ENCODE measurements at places on chromosomes 4 and X.

GRCh38 chrX:111262086-111262485 is 8.2 kb downstream of the CAPN6 start:
- DNase-seq, result no peak

- DNase-seq, result no peak
These were observed 132.3 kb upstream of the NR3C2 start for GRCh38 chr4:148574502-148574901.

DNA sequence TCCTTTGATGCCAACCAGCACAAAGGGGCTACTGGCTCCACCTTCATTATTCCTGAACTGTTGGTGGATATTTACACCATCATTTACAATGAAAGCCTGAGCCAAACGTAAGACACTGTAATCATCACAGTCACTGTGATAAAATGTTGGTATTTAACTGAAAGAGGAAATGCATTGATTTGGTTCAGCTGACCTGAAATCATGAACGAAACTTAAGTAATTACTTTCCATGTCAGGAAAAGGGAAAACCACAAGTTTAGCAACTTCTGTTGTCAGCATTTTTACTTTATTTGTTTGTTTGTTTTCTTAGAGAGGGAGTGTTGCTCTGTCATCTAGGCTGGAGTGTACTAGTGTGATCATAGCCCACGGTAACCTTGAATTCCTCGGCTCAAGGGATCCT is 247.8 kb upstream of the FAM47A start:
- no peak for DNase-seq

DNA sequence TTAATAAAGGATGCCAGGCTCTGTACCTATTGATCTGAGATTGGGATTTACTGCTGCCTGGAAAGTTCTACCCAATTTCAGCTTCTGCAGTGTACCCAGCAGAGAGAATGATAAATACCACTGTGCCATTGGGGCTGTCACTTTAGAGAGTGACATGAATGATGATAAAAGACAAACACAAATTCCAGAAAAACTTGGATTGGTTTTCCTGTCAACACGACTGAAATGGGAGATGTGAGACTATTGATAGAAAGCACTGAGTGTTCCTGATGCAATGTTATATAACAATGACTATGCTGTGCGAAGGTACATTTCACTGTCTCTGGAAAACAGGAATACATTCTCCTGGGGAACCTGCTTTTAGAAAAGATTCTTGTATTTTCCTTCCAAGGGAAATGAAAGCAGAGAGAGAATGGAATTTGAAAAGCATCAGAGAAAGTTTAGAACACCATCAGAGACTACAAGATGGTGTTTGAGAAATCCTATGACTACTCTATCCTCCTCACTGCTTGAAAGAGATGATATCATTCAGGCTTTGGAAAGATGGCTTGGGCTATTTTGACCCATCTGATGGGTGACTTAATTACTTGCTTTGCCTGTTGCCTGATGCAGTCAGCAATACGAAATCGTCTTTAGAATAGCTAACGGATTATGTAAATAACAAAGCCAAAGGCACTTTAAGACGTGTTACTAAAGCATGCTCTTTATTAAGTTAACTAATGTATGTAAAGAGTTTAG is 49.7 kb downstream of the MID1IP1 start:
- no peak for DNase-seq

GRCh38 chr4:3479358-3480101 is 16.4 kb downstream of the DOK7 start:
- DNase-seq, result no peak

GRCh38 chr4:106454581-106454980 is 86.0 kb upstream of the GIMD1 start:
- no peak for DNase-seq

DNA sequence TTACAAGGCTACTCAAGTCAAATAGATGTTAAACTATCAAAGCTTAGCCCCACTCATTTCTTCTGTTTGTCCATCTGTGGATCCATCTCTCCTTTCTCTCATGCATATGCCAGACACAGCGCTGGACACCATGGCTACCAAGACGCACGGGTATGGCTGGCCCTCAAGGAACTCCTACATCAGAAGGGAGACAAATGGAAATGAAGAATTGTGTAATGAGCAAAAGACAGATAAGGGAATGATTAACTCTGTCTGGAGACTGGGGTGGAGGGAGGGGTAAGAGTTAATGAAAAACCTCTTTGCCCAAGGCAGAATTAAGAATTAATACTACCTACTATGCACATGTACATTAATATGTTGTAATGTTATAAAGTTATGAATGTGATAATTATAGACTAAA is 88.1 kb downstream of the MGST2 start:
- no peak for DNase-seq

DNA sequence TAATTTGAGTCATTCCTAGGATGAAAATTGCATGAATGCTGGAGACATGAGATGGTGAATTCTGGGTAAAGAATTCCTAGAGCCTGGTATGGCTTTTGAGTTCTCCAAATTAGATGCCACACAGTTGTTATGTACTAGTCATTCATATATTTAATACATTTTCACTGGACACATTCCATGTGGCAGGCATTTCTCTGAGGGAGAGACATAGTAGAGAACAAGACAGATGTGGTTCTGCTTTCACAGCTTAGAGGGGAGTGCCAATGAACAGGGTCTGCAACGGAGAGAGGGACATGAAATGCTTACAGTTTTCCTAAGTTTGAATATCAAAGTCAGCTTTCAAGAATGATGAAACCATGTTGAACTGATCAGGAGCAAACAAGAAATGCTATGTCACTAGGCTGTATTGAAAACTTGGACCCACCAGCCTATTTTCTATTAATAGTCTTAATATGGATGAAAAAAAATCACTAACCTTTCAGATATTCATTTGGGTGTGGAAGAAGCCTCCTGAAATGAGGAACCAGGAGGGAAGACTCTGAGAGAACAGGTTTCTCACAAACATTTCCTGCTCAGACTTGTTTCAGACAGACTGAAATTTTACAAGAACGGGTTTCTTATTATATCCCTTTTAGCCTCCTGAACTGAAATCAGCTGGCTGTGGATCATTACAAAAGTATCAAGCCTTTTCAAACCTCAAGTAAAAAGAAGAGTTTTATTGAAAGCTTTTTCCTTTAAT is 276.0 kb upstream of the TET2 start:
- no peak for DNase-seq

GRCh38 chr4:6955261-6955911 is 45.8 kb downstream of the TBC1D14 start:
- DNase-seq, result peak; percentile 61

- peak; percentile 19 for DNase-seq
These were observed 5.4 kb upstream of the RS1 start for GRCh38 chrX:18677161-18677869.

GRCh38 chr4:71689822-71690221 is 94.1 kb downstream of the GC start:
- no peak for DNase-seq

GRCh38 chr4:77994194-77994721 is 62.9 kb upstream of the FRAS1 start:
- DNase-seq, result peak; percentile 86

- DNase-seq, result no peak
These were observed 289.7 kb upstream of the LDB2 start for GRCh38 chr4:17188125-17188524.

DNA sequence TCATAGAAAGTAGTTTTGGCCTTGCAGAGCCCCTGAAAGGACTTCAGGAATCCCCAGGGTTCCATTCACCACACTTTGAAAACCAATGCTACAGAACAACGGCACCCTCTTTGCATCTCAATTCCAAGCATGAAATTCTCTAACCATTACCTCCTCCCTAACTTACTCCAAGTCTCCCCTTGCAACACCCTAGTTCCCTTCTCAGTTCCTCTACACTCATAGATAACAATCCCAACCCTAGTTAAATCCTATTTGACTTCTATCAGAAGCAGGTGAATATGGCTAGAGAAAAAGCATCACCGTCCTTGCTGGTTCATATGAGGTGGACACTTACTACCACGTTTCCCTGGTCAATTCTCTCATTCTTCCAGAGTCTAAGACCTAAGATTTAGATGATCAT is 2.4 kb downstream of the RCHY1 start:
- no peak for DNase-seq

- peak; percentile 16 for DNase-seq
These were observed 130.7 kb downstream of the SH3KBP1 start for GRCh38 chrX:19756597-19757131.

GRCh38 chr4:95248720-95249425 is 299.9 kb downstream of the UNC5C start:
- DNase-seq, result no peak

- DNase-seq, result no peak
These were observed 113.2 kb downstream of the IL1RAPL2 start for GRCh38 chrX:104679175-104679574.

GRCh38 chr4:159655547-159655946 is 552.7 kb downstream of the RAPGEF2 start:
- peak; percentile 9 for DNase-seq

DNA sequence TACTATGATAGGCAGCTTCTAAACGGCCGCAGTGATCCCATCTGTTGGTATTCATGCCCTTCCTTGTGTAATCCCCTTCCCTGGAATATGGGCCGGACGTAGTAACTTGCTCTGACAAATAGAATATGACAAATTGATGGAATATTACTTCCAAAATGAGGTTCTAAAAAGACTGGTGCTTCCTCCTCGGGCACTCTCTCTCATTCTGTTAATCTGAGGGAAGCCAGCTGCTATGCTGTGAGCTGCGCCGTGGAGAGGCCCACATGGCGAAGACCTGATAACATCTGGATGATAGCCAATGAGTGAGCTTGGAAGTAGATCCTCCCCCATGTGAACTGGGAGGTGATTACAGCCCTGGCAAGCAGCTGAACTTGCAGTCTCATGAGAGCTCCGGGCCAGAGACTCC is 27.2 kb upstream of the SLC25A4 start:
- DNase-seq, result peak; percentile 54

- no peak for DNase-seq
These were observed 36.6 kb downstream of the ADRA2C start for GRCh38 chr4:3802571-3803474.

GRCh38 chrX:38055170-38055847 is 49.0 kb downstream of the SYTL5 start:
- no peak for DNase-seq

DNA sequence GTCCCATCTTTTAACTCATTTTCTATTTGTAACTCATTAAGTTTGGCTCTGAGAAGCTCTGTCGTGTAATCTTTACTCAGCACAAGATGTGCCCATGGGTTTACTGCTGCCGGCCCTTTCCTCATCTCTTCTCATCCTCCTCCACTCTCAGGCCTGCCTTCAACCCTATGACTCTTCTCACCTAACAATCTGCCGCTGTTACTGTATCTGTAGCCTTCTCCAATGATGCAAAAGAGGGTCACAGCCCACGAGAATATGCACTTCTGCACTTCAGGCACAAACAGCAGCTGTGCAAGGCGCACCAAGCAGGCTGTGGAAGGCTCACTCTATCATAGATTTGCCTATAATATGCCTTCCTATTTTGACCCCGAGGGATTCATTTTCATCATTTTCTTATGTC is 546.5 kb upstream of the GALNTL6 start:
- no peak for DNase-seq

DNA sequence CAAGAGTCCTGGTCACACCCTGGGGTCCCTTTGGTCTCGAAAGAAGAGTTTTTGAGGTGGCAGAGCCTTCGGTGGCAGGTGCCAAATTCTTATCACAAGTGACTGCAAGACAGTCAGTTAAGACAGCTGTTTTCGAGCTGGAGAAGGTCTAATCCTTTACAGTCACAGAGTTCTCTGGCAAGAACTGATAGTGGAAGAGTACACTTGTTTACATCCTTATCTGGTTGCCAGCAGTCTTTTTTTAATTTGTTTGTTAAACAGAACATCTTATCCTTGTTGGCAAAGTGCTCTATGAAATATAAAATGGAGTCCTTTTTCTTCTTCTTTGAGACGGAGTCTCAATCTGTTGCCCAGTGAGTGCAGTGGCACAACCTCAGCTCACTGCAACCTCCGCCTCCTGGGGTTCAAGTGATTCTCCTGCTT is 50.4 kb upstream of the ELOVL6 start:
- DNase-seq, result no peak

DNA sequence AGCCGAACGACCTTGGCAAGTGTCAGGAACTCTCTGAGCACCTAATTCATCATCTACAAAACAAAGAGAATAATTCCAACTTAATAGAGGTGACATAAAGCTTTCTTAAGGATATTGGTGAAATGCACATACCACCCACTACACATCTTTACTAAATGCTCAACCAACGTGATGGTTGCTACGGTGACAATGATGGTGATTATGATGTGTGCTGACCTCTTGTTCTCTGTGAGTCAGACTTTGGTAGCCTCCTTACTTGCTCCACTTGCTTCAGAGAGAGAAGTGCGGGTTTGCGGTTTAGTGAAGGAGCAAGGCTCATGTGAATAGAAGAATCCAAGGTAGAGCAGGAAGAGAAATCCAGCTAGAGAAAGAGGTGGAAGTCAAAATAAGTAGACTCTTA is 52.8 kb upstream of the CLNK start:
- DNase-seq, result no peak

DNA sequence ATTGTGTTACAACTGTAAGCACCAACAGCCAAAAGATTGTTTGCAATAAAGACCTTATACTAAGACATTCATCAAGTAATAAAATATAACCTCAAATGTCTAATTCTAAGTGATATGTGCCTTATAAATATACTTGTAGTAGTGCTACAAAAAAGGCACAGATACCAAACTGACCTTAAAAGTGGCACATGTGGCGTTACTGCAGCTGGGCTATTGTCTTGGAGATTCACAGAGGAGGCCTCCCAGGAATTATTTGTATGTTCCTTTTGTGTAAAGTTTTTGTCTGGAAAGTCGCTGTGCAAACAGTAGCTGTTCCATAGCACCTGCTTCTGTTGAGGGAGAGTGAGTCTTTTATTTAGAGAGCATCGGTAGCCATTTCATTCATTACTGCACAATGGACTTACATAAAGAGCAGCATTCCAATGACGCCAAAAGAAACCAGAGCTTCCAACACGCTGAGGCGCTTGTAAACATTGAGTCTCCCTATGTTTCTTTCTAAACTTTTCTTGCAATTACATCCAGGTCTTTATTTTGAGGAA is 143.7 kb downstream of the RPA4 start:
- DNase-seq, result no peak

GRCh38 chrX:78643874-78644273 is 15.3 kb downstream of the RTL3 start:
- DNase-seq, result no peak

DNA sequence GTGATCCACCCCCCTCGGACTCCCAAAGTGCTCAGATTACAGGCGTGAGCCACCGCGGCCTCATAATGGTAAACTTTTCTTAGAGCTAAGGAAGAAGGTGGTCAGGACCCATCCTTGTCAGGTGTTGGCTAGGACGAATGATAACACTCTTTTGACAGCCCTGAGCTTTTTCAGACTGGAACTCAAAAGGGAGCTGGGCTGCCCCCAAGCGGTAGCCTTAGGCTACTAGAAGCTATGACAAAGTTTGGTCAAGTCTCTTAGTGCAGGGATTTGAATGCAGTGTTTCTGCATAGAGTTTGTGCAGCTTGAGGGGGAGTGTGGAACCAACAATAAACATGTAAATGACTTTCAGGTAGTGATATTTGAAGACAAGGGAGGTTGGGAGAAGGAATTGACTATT is 11.8 kb upstream of the HSD17B10 start:
- DNase-seq, result peak; percentile 61

- no peak for DNase-seq
These were observed 299.6 kb downstream of the EPHA5 start for GRCh38 chr4:65370709-65371108.

- peak; percentile 50 for DNase-seq
These were observed 99.3 kb upstream of the ARMCX2 start for GRCh38 chrX:101759000-101759399.

GRCh38 chr4:26731351-26732035 is 129.1 kb upstream of the STIM2 start:
- DNase-seq, result no peak
